ENCODE measurements at places on chromosomes 4 and X. TPM values are rescaled to one million over a fixed set of nuclear protein-coding genes. Genes with fewer than 3 reads are reported as not detected.

- no peaks in the 10 kb centered on the region for H3K4me1 ChIP-seq
- H3K4me3 ChIP-seq = no peak overlapping the region
- H3K27me3 ChIP-seq = peaks cover 7% of the 10 kb centered on the region
- H3K27ac ChIP-seq = no peak overlapping the region
Observed at GRCh38 chr4:94841864-94842221, 84.1 kb downstream of the BMPR1B start.

The UNC5C gene
- total RNA-seq = not detected

The HHIP gene
- total RNA-seq = not detected

The XG gene
- not detected for total RNA-seq

DNA sequence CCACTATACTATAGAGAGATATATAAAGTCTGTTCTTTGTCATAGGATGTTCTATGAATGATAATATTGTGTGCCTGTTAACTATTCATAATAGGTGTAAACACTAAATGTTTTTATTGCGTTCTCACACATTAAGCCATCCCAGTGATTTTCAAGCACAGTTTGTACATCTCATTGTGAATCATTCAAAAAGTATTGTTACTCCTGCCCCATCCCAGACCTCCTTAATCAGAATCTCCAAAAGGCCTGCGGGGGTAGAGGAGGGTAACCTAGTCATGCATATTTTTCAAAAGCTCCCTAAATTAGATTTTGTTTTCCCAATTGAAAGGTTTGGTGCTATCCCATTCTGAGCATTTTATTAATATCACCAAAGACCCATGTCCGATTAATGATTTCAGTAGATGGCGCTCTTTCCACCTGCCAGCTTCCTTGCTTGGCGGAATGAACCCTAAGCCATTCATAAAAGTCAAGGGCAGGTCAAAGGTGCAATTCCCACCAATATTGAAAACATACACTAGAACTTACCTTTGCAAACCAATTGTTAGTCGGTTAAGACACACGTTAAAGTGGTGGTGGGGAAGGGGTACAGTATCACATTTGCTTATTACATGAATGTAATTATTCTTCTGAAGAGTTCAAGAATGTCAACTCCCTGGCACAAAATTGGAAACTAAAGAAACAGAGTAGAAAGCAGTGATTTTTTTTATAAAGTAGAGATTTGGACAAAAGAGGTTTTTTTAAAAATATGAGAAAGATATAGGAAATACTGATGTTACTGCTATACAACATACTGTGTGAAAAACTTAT lies 5.8 kb upstream of the TET2 start:
- peaks cover 5% of the 10 kb centered on the region for H3K27me3 ChIP-seq
- H3K4me1 ChIP-seq = peaks cover 18% of the 10 kb centered on the region
- peak; percentile 8 for DNase-seq
- no peak overlapping the region for H3K27ac ChIP-seq
- no peak overlapping the region for H3K4me3 ChIP-seq
- H3K36me3 ChIP-seq = peaks cover 3% of the 10 kb centered on the region

DNA sequence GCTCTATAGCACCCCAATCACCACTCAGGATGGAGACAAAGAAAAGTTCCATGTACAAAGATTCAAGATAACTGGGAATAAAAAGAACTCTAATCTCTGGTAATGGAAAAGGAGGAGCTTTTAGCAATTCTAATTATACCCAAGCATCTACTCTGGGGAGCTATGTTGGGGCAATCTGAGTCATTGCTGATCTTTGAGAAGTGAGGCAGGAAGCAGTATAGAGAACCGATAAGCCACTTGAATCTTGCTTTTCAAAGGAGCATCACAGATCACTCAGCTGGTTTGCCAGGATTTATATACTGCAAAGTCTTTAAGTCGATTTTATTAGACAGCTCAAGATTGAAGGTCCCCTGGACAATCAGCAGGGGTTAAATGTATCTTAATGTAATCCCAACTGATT lies 220.0 kb downstream of the ENOX2 start:
- no peak for DNase-seq
- H3K4me1 ChIP-seq = no peaks in the 10 kb centered on the region
- H3K36me3 ChIP-seq = peaks cover 24% of the 10 kb centered on the region
- no peaks in the 10 kb centered on the region for H3K27me3 ChIP-seq
- H3K4me3 ChIP-seq = no peak overlapping the region
- H3K27ac ChIP-seq = no peak overlapping the region

DNA sequence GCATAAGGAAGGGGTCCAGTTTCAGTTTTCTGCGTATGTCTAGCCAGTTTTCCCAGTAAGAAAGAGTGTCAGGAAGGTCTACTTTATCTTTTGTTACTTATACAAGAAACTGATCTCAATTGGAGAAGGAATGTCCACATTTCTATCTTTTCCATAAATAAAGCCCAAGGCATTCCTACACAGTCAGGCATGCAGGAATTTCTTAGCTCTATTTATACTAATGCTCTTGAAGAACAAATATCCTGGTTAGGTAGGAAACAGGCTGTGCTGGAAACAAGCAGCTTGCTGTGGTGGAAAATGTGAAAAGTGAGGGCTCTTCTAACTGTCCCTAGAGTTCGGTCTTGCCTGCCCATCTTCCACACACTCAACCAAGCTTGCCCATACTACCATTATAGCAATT lies 37.9 kb upstream of the PITX2 start:
- no peaks in the 10 kb centered on the region for H3K36me3 ChIP-seq
- no peak overlapping the region for H3K27ac ChIP-seq
- DNase-seq = no peak
- no peak overlapping the region for H3K4me3 ChIP-seq
- peaks cover 22% of the 10 kb centered on the region for H3K27me3 ChIP-seq
- no peaks in the 10 kb centered on the region for H3K4me1 ChIP-seq

All from activated naive CD8-positive, alpha-beta T cell treated with anti-CD3 and anti-CD28 coated beads for 36 hours (primary cell).